ENCODE measurements at places on chromosomes 11 and 22.

DNA sequence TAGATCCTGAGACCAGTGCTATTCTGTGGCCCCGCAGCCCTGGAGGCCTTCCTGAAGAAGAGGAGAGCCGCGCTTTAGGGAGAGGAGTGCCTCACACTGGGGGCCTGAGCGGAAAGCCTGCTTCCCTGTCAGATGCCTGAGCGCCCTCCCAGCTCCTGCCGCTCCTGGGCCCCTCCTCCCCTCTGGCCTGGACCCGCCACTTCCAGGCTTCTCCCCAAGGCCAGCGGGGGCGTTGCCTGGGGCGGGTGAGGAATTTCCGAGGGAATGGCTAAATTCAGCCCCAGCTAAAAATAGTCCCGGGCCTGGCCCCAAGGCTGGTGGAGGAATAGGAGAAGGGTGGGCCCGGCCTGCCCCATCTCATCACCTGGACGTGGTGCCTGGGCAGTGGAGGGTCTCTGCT lies 15.4 kb downstream of the ARHGEF17 start:
- DNase-seq: peak; percentile 89

DNA sequence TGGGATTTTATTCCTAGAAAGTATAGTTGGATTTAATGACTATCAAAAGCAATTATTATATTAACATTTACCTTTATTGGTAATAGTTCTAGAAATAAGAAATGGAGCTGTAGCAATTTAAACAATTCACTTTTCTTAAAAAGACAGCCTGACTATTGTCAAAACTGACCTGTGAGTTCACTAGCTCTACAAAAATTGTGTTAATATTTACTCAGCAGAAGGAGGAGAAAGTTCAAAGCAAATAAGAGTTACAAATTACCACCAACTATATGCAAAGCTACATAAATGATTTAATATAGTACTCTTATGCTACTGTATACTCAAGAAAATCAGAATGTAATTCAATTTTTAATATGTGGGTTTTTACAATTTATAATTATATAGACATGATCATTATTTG lies 310.0 kb downstream of the DCDC1 start:
- DNase-seq: no peak

- DNase-seq: no peak
Measured at GRCh38 chr11:135069890-135070289, 657.8 kb upstream of the B3GAT1 start.

DNA sequence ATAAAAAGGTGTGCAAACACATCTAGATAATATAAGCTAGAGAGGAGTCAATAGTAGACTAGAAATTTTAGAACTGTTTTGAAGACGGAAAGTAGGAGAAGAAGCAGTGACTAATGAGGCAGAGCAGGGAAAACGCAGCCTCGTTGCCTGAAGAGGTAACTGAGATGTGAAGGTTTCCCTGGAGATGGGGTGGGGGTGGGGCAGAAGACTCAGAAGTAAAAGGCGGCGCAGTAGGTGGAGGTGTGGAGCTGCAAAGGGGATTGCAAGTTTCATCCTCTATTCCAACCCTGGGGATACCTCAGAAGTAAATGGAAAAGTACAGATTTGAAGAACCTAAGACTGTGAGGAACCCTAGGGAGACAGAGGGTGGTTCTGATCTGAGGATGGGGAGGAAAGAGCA lies 109.5 kb downstream of the TMPRSS5 start:
- no peak for DNase-seq

- no peak for DNase-seq
Measured at GRCh38 chr11:59356561-59356960, 2.1 kb upstream of the OR5AN1 start.

- peak; percentile 85 for DNase-seq
Measured at GRCh38 chr11:118930094-118930712, 4.5 kb upstream of the BCL9L start.

- no peak for DNase-seq
Measured at GRCh38 chr11:32030875-32031503, 59.9 kb upstream of the RCN1 start.

DNA sequence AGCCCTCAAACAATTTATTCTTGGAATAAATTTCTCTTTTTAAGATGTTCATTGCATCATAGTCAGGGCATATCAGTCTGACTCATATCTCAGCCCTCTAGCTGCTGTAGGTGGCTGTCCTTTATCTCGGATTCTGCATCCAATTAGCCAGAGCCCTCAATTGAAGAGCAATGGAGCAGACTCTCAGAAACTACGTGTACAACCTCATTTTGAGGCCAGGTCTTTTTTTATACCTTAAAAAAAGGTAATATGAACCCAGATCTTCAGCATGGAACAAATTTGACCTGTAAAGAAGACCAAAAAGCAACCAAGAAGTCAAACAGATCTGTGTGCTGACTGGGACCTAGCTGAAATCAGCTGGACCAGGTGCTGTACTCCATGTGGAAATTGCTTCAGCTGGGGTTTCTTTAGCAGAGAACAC lies 8.7 kb downstream of the OR52A5 start:
- no peak for DNase-seq

DNA sequence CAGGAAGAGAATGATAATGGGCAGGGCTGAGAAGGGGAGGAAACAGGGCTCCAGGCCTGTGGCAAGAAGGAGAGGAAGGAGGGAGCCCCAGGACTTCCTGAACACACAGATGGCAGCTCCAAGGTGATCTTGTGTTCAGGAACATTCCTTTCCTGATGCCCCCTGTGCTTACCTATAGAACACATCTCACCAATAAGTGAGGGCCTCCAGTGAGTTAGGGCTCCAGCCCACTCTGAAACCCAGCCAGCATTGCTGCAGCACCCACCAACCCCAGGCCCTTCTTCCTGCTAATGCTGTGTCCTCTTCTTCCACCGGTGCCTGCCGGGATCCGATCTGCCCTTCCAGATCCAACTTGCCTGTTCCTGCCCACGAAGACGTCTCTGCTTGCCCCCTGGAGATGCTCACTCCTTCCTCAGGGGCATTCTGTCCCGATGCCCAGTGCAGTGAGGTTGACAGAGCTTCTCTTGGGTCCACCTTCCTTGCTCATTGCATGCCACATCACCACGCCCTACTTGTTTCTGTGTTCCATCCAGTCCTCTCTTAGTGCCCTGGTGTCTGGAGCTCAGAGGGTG lies 17.4 kb downstream of the ANKK1 start:
- DNase-seq: no peak

DNA sequence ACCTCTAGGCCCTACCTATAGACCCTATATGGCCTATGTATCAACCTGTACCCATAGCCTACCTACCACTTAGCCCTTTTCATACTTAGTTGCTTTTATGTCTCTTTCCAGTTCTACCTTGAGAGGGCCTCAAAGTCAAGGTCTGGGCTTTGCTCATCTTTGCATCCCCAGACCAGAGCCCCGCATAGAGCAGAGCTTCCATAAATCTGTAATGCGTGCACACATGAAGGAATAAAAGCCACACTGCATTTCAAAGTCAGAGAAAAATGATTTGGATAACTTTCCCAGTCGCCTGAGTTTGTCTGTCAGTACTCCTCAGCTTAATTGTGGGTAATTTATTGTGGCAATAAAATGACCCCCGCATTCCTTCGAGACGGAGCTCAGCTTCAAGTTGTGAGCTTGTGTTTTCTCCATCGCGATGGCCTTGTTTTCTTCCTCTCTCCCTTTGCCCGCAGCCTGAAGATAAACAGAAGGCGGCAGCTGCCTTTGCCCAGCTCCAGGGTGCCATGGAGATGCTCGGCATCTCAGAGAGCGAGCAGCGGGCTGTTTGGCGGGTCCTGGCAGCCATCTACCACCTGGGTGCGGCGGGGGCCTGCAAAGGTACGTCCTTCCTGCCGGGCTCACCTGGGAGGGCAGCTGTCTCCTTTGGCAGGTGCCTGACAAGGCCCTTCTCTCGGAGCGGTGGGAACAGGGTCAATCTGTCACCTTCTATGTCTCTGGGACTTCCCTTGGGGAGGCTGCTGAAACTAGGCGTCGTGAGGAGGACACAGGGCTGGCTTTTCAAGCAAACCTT lies 55.7 kb downstream of the MYO18B start:
- no peak for DNase-seq

- no peak for DNase-seq
Measured at GRCh38 chr22:36334821-36335603, 52.8 kb downstream of the MYH9 start.

DNA sequence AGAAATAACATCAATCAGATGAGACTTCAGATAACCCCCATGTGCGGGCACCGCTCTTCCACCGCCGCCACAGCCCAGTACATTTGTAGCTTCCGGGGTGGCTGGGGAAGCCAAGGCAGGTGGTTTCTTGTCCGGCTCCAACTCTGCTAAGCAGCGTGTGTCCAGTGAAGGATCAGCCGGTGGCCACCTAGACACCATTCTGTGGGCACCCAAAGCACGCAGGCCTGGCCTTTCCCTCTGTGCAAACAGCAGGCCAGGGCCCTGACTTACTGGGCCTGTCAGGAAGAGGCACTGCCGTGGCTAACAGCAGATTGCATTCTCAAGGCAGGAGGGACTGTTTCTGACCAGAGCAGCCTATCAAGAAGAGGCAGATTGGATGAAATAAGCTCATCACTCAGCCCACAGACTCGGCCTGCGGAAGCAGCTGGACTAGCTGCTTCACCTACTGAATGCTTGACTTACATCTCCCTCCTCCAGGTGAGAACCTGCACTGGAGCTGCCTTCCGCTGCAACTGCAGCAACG lies 74.8 kb downstream of the ETS1 start:
- no peak for DNase-seq

DNA sequence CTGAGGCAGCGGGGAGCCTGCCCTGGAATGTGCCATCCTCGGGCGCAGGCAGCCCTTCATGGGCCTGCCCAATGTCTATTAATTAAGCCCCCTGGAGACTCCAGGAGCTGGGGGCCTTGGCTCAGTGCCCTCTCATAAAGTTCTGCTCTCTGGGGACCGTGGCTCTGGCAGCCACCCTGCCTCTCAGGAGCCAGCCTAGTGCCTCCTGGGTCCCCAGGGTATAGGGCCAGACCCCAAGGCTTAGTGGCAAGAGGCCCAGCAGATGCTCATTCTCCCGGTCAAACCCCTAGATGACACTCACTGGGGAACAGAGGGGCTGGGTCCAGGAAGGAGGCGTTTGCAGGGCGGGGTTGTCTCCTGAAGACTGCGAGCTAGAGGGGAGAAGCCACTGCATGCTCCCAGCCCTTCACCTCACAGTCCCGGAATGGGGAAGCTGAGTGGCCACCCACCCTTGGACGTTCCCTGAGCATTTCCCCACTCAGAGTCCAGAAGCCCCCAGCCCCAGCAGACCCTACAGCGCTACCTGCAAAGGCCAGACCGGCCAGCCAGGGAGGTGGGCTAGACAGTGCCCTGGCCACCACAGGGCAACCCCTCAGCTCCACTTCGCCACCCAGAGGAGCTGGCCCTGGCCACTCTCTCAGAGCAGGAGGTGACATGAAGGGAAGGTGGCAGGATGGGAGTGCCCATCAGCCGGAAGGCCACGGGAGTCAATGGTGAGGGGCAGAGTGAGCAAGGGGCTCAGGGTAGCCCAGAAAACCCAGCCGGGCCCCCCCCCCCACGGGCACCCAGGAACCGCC lies 83.0 kb downstream of the CDKN1C start:
- no peak for DNase-seq

- DNase-seq: peak; percentile 40
Measured at GRCh38 chr11:104122836-104123235, 41.1 kb downstream of the PDGFD start.

- DNase-seq: no peak
Measured at GRCh38 chr22:44402196-44403111, 89.7 kb upstream of the SHISAL1 start.

GRCh38 chr11:20536784-20537183 lies 62.6 kb upstream of the SLC6A5 start:
- no peak for DNase-seq

DNA sequence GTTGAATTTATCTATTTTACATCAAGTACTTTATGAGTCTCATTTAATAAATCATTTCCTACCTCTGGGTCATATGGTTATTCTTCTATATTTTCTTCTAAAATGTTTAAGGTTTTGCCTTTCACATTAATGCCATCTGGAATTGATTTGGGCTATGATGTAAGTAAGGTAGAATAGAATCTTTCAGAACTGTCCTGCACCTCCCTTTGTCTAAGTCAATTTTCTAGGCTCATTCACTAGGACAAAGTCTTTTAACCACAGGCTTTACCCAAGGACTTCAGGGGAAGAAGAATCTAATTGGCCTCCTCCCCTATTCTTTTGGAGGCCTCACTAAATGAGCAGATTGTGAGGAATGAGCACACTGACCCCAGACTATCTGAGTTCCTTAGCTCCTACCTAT lies 146.0 kb downstream of the BBOX1 start:
- DNase-seq: no peak

- no peak for DNase-seq
Measured at GRCh38 chr22:20212754-20213699, 55.1 kb downstream of the RTN4R start.

- no peak for DNase-seq
Measured at GRCh38 chr22:35484651-35485556, 55.7 kb upstream of the RASD2 start.

- no peak for DNase-seq
Measured at GRCh38 chr11:134760957-134761356, 348.9 kb upstream of the B3GAT1 start.

DNA sequence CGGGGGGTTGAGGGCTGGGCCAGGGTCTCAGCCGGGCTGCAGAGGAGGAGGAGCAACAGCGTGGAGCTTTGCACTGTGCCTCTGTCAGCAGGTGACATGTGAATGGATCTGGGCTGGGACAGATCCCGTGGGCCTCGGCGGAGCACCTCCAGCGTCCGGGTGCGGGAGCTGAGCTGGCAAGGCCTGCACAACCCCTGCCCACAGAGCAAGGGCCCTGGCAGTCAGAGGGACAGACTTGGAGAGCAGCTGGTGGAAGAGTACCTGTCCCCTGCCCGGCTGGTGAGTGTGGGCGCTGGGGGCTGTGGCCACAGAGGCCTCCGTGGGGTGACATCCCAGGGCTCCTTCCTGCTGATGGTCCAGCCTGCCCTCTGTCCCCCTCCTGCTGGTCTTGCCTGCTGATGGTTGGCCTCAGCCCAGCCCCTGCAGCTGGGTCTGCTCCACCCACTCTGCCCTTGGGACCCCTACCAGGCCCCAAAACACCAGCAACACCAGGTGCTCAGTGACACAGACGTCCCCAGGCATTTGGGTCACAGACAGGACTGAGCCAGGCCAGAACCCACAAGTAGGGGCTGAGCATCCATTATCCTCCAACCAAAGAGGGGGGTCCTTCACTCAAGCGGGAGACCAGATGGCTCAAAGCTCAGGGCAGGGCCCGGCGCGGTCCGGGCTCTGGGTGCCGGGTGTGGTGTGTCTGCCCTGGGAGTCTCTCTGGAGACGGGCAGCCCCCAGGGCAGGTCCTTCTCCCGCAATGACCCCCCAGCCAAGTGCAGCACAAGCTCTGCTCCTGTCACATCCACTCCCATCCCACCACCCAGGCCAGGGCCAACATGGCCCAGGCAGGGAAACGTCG lies 3.5 kb downstream of the LRRC56 start:
- DNase-seq: no peak

- DNase-seq: no peak
Measured at GRCh38 chr22:20063271-20064139, 16.5 kb upstream of the DGCR8 start.
